Activated B cell treated with CpG ODN at 0.5 μM for 24 hours (primary cell): ENCODE measurements at places on chromosomes 3 and 15.

DNA sequence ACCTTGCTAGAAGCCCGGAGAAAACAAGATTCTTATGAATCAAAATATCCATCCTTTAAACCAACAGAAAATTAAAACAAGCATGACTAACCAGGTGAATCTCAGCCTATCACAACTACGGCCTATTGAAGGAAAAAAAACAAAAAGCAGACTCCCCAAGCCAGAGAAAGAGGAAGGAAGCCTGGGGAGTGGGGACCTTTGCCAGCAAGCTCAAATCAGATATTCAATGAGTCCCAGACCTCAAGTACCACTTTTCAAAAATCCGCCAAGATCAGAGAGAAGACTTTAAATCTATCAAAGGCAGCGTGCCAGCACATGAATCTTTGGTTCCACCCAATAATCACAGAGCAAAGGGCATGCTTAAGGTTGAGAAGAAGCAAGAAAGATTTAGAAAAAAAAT lies 253.8 kb downstream of the NTRK3 start:
- DNase-seq: no peak

DNA sequence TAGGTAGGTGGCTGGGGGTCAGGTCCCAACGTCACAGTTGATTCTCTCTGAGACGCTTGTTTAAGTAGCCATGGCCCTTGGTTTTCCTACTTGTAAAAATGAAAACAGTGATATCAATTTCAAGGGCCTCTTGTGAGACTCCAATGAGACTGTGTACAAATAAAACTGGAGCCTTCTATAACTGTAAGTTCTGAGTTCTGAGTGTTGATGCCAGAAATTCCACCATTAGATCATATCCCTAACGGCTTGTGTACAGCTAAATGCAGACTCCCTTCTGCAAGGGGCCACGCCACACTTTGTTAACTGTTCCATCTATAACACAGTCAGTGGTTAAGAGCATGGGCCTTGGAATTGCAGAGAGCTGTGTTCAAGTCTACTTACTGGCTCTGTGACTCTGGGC lies 267.3 kb downstream of the TLE3 start:
- DNase-seq: no peak

- DNase-seq: no peak
Observed at GRCh38 chr3:167493244-167493643, 19.4 kb upstream of the SERPINI2 start.

DNA sequence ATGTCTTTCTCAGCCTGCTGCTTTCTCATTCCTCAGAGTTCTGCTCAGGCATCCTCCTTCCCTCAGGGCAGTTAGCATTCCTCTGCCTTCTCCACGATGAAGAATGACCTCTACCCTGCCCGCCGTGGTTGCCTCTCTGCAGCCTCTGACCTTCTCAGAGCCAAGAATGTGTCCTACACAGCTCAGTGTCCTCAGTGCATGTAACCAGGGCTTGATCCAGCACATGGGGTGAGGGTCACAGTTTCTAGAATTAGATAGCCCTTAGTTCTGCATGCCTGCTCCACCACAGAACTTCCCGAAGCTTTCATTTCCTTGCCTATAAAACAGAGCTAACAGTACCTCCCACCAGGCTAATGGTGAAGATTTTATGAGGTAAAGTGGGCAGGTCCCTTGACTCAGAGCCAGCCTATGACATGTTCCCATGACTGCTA lies 182.1 kb downstream of the CLSTN2 start:
- no peak for DNase-seq

DNA sequence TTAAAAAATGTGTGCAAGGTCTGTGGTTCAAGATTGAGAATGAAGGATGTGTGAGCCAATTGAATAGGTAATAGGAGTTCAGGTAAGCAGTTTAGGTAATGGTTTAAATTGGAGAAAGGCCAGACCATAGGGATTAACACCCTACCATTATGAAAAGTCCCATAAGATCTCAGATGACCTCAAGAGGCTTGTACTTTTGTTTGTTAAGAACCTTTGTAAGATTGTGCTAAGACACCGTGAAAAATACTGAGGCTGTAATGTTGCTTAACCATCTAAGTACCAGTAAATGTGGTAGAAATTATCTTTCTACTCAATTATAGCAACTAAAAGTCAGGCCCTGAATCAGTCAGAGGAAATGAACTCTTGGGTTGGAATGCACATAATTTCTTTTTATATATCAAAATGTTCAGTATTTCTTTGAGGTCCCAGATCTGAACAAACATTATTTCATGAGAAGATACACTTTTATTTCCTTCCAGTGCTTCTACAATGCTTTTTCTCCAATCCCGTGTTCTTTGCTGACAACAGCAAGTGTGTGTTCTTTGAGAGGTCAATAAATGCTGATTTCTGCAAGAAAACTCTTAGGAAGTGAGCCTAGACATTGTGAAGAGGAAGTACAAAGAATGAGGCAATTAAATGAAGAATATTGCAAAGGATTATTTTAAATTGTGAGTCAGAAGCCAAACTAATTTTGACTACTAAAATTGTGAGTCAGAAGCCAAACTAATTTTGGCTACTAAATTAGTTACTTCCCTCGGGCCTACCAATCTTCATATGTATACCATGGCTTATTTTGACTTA lies 66.4 kb downstream of the TCF12 start:
- DNase-seq: no peak

DNA sequence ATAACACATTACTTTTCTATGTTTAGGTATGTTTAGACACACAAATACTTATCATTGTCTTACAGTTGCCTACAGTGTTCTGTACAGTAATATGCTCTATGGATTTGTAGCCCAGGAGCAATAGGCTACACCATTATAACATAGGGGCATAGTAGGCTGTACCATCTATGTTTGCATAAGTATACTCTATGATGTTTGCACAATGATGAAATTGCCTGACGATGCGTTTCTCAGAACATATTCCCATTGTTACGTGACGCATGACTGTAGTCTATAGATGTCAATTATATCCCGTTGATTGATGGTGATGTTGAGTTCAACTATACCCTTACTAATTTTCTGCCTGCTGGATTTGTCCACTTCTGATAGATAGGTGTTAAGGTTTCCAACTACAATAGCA lies 139.4 kb upstream of the PFN2 start:
- no peak for DNase-seq

DNA sequence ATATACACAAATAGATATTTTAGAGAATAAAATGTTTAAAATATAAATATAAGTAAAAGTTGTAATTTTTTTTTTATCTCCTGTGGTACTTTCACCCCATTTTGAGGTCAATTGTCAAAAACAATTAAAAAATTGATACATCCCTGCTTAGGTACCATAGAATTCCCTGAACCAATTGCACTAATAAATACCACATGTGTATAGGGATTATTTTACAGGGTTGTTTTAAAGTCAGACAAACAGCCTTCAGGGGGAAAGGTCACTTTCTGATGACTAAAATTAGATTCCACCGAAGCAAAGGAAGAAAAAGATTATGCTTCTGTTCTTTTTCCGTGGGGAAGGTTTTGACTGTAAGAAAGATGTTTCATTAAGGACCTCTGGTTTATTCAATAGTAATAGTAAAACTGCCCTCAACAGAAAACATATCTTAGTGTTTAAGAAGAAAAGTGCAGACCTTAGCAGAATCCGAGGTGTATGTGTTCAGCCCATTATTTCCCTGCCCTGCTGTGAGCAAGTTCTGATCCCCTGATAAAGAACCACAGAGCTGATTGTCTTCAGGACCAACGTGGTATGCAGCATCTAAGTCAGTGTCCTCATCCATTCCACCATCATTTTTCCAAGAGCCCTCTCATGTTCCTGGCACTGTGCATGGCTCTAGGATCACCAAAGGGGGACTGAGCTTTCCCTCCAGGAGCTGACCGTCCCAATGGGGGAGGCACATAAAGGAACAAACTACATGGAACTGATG lies 132.9 kb upstream of the IL12A start:
- DNase-seq: no peak

DNA sequence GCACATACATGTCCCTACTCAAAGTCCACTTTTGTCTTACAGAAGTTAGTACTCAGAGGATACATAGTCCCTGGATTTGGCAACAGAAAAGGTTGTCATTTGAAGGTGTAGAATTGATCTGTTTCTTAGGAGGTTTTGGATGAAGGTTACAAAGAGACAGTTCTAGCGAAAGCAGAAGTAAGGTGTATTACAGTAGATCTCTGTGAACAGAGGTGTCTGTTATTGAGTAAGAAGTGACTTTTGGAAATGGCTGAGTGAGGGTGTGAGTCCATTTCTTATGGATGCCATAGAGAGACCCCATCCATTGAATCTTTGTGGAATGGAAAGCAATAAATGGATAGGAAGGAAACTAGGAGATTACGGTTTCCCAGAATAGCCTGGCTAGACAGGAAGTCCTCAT lies 5.6 kb downstream of the ZNF662 start:
- no peak for DNase-seq
